Adipocyte (in vitro differentiated cells): ENCODE measurements at places on chromosomes 3 and 15.

- peak; percentile 80 for DNase-seq
Observed at GRCh38 chr3:146817704-146818103, 212.6 kb upstream of the PLSCR5 start.

DNA sequence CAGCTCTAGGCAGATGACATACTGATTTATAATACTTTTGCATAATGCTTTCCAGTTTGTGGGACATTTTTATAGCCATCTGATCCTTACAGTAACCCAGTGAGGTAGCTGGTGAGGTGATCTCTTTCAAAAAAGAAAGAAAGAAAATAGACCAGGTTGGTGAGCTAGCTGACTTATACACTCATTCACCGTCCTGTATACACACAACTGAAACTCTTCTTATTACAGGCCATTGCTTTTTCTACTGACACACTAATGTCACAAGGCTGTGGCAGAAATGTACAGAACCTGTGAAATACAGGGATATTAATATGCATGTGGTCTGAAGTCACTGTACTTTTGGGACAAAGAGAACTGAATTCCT is 150.2 kb upstream of the BHLHE40 start:
- DNase-seq, result no peak

- peak; percentile 81 for DNase-seq
Observed at GRCh38 chr15:42456971-42457370, 34.0 kb downstream of the ZNF106 start.

DNA sequence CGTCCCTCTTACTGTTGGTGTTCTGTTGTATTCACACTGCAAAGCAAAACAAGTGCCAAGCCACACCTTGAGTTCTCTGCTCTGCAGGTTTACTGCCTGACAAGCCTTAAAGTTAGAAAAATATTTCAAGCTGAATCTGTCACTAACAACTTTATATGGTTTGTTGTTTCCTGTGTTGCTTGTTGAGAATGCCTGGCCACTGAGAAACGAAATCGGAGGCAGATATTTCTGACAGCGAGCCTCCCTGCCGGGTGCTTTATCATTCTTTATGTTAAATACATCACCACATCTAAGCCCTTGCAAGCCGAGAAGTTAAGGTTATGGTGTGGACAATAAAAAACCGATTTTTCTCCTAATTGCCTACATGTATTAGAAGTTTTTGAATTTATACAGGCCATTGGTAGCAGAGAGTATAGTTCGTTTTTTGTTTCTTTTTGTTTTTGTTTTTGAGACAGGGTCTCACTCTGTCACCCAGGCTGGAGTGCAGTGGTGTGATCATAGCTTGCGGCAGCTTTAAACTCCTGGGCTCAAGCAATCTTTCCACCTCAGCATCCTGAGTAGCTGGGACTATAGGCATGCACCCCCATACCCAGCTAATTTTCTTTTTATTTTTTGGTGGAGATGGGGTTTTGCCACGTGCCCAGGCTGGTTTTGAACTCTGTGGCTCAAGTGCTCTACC is 188.4 kb upstream of the ICE2 start:
- no peak for DNase-seq

DNA sequence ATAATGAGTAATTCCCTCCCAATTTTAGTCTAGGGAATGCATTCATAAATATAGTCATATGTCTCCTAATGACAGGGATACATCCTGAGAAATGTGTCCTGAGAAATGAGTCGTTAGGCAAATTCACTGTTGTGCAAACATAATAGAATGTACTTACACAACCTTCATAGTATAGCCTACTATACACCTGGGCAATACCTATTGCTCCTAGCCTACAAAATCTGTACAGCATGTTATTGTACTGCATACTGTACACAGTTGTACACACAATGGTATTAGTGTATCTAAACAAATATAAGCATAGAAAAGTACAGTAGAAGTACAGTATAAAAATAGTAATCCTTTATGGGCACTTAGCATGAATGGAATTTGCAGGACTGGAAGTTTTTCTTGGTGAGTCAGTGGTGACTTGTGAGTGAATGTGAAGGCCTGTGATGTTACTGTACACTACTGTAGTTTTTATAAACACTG is 6.6 kb downstream of the DTWD1 start:
- peak; percentile 58 for DNase-seq
